ENCODE measurements at places on chromosomes 7 and 10. TPM values are rescaled to one million over a fixed set of nuclear protein-coding genes. Genes with fewer than 3 reads are reported as not detected.
A peak's percentile ranks its signal among the peaks of the same experiment; 100 is the strongest.

ADRA2A gene
- total RNA-seq: 3.8 TPM

ELN gene
- 646 TPM for total RNA-seq

NKX1-2 gene
- not detected for total RNA-seq

TIAL1 gene
- total RNA-seq: 53.6 TPM

TAS2R41 gene
- total RNA-seq: 0.66 TPM

LIPN gene
- 0.33 TPM for total RNA-seq

WNT8B gene
- not detected for total RNA-seq

IFIT1 gene
- total RNA-seq: 15.4 TPM

IFIT2 gene
- total RNA-seq: 3.4 TPM

ANXA11 gene
- 146 TPM for total RNA-seq

PCLO gene
- 2.6 TPM for total RNA-seq

LIPA gene
- total RNA-seq: 18.3 TPM

- DNase-seq: no peak
Measured at GRCh38 chr7:32299133-32299702, 191.0 kb downstream of the LSM5 start.

GRCh38 chr7:106313456-106313901, 28.7 kb upstream of the NAMPT start:
- no peak for DNase-seq

DNA sequence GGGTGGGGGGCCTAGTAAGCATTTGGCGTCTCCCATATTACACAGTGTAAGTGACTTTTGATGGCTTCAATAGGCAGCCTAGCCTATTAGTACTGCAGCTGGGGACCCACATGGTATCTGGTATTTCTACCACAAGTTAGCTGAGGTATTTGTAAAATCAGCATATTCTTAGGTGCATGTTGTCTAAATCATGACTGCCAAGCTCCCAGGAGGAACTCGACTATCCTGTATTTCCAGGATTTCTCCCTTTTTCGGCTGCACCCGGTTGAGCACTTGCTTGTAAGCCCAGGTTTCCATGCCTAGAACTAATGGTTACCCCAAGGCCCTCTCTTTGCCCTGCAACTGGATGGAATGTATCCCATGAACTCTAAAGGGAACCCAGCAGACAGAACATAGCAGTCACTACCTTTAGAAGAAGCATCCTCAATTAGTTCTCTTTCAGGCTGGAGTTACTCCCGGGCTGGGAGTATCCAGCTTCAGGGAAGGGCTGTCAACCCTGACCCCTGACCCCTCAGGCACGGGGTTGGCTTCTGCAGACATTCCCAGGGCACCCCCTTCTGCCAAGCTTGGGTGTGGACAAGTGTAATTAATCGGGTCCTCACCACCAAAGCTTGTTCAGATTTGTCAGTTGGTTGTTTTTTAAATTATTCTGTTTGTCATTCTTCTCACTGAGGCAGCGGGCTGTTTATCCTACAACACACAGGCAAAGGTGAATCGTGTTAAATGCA, 90.3 kb upstream of the PARD3 start:
- DNase-seq: no peak

DNA sequence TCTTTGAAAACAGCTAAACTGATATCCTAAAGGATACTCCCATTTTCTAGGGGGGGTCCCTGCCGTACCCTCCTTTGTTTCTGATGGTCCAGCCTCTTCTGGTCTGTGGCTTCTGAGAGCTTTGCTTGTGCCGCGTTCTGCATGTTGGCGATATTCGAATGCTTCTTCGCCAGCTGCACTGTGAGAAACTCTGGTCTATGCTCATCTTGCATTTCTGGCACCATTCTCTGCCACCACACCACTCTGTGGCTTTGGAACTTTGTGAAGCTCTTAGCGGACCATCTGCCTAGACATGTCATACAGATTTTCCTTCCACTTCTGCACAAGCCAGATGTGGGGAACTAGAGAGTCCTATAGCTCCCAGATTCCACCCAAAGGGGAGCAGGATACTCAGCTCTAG, 197.2 kb downstream of the REEP3 start:
- DNase-seq: no peak

GRCh38 chr7:69363136-69363535, 235.1 kb upstream of the AUTS2 start:
- DNase-seq: no peak

GRCh38 chr7:40105879-40106473, 28.4 kb downstream of the MPLKIP start:
- DNase-seq: no peak

DNA sequence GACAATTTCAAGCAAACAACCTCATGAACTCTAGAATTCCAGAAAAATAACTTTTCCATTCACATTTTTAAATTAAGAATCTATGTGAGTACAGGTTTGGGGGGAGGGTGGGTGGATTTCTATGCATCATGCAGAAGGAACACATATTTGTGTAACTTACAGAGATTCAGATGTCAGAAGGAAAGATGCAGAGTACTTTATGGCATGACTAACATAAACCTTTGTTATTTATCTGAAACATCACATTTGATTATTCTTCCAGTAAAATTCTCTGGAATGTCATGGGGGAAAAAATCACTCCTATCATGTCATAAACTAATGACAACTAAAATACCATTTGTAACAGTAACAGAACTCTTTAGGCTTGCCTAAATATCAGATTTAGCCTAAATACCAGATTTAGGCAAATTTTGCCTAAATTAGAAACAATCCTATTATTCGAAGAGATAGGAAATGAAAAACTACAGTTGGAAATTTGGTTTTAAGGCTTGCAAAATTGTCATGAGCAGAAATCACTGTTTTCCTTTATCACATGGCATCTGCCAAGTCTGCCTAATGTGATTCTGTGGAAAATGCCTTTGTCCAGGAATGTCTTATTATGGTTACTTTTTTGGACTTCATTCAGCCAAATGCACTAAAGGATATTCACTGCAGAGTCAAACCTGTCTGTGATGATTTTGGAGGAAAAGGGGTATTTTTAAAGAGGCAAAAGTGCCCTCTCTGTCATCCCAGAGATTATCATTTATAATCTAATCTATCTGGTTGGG, 527.7 kb upstream of the CELF2 start:
- DNase-seq: no peak

DNA sequence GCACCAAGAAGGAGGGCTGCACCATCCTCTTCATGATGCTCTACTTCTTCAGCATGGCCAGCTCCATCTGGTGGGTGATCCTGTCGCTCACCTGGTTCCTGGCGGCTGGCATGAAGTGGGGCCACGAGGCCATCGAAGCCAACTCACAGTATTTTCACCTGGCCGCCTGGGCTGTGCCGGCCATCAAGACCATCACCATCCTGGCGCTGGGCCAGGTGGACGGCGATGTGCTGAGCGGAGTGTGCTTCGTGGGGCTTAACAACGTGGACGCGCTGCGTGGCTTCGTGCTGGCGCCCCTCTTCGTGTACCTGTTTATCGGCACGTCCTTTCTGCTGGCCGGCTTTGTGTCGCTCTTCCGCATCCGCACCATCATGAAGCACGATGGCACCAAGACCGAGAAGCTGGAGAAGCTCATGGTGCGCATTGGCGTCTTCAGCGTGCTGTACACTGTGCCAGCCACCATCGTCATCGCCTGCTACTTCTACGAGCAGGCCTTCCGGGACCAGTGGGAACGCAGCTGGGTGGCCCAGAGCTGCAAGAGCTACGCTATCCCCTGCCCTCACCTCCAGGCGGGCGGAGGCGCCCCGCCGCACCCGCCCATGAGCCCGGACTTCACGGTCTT, 1.9 kb downstream of the FZD1 start:
- DNase-seq: no peak

DNA sequence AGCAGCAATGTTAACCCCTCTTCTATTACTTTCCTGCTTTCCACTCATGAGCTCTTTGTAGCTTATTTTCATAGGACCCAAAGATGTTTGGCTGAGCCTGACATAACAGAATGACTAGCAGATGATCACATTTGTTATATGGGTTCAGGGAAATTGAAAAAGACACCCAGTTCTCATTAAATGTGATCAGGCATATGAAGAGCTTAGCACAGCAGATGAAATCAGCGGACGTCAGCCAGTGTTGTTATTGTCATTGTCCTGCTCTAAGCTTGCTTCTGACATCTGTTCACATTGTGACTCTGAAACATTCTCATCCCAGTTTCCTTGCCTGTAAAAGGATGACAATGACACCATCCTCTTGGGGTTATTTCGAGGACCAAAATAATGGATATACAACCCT, 43.5 kb downstream of the FAM241B start:
- no peak for DNase-seq

- DNase-seq: peak; percentile 93
Measured at GRCh38 chr10:69515699-69516259, 57.4 kb downstream of the NEUROG3 start.

GRCh38 chr7:105355701-105356100, 33.0 kb downstream of the SRPK2 start:
- DNase-seq: no peak

DNA sequence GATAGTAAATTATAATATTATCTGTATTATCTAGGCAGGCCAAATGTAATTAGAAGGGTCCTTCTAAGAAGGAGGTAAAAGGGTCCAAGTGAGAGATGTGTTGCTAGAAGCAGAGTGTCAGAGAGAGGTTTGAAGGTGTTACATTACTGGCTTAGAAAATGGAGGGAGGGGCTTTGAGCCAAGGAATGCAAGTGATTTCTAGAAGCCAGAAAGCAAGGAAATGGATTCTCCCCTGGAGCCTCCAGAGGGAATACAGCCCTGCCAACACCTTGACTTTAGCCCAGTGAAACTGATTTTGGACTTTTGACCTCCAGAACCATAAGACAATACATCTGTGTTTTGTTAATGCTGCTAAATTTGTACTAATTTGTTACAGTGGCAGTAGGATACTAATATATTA, 97.9 kb upstream of the IL6 start:
- no peak for DNase-seq

GRCh38 chr7:106345421-106346166, 60.8 kb upstream of the NAMPT start:
- DNase-seq: no peak

DNA sequence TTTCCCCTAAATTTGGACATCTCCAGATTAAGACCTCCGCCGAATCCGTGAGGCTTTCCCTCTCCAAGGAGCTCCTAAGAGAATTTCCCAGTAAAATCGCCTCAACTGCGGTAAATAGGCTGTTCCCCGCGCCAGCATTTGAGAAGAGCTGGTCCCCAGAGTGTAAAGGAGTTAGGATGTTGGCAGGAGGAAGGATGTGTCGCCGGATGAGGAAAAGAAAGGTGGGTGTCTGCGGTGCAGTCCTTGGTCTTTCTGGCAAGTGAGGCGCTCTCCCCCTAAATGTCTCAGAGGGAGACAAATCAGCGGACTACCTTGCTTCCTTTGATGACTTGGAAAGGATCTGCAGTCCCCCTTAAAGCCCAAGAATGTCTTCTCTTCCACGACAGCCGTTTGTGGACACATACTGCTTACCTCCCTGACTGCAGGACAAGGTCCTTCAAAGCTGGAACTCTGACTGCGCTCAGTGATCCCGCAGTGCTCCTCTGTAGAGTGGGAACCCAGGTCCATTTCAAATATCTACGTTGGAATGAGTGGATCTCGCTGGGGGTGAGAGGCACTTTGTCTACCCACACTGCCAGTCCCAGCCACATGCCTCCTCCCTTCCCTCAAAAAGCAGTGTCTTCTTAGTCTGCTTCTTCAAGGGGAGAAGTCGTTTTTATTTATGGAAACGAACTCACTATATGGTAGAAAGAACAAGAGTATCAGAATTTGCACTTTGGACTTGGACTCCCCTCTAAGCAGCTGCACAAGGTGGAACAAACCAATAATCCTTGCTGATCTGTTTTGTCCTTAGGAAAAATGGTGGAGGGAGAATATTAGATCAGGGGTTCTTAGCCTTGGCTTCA, 1.1 kb upstream of the DLG5 start:
- DNase-seq: no peak

DNA sequence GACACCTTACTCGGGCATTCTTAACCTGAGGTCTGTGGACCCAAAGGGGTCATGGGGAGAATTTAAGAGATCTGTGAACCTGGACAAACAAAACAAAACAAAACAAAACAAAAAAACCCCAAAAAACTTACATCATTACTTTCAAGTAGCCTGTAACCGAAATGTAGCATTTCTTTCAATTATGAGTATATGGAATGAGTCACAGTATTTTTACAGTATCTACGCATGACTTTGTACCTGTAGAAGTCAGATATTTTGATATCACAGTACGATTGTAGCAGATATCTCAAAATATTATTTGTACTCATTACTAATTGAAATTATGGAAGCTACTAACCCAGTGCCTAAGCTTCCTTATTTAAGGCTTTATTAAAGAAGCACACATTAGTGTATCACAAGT, 210.2 kb downstream of the JAZF1 start:
- DNase-seq: no peak

GRCh38 chr10:17609523-17610079, 7.6 kb downstream of the HACD1 start:
- no peak for DNase-seq

GRCh38 chr7:157392256-157393037, 55.6 kb downstream of the DNAJB6 start:
- no peak for DNase-seq

DNA sequence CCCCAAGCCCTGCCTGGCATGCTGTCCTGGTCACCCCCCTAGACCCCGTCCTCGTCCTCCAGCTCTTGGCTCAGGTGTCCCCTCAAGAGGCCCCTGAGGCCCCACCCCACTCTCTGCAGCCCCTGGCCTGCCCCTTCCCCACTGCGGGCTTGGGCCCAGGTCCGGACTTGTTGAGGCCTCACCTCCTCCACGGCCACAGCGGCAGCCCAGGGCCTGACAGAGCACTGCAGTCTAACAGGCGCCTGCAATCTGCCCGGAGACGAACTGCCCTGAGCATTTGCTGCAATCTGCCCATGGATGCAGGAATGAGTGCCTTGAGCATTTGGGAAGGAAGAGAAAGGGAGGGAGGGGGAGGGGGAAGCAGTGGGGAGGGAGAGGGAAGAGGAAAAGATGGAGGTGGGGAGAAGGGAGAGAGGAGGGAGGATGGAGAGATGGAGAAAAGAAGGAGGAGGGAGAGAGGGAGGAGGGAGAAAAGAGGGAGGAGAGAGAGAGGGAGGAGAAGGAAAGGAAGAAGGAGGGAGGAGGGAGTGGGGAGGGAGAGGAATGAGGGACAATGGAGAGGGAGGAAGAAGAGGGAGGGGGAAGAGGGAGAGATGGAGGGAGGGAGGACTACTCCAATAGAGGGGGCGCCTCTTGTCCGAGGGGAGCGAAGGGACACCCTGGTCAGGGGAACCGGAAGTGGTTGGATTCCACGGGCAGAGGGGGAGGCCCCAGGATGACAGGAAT, 73.9 kb downstream of the PDGFA start:
- DNase-seq: no peak
